ENCODE measurements at places on chromosomes 4 and X. TPM values are rescaled to one million over a fixed set of nuclear protein-coding genes. Genes with fewer than 3 reads are reported as not detected.

The GPR143 gene
- polyA plus RNA-seq = 11.2 TPM

The EDA gene
- polyA plus RNA-seq = 5.8 TPM

The UGT2B15 gene
- not detected for polyA plus RNA-seq

- DNase-seq = no peak
Measured at GRCh38 chrX:149363965-149364364, 141.1 kb downstream of the IDS start.

DNA sequence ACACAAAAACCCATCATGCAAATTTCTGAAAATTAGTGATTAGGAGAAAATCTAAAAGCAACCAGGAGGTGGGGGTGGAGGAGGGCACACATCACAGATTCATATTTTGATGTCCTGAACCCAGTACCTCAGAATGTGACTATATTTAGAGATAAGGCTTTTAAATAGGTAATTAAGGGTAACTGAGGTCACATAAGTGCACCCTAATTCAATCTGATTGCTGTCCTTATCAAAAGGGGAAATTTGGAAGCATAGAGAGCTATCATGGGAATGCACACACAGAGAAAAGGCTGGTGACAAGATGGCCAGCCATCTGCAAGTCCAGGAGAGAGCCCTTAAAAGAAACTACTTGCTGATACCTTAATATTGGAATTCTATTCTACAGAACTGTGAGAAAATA, 281.8 kb upstream of the UGT8 start:
- DNase-seq = no peak

DNA sequence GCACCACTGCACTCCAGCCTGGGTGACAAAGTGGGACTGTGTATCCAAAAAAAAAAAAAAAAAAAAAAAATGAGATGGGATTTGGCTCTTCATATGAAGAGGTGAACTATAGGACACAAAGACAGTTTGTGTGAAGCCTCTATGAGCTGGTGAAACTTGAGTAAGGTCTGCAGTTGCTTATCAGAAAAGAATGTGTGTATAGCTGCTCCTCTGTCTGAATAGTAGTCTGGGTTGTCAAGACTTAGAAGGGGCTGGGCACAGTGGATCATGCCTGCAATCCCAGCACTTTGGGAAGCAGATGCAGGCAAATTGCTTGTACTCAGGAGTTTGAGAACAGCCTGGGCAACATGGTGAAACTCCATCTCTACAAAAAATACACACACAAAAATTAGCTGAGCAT, 82.8 kb downstream of the ARSF start:
- DNase-seq = no peak

GRCh38 chrX:38664285-38664684, 102.9 kb downstream of the TSPAN7 start:
- DNase-seq = peak; percentile 37

DNA sequence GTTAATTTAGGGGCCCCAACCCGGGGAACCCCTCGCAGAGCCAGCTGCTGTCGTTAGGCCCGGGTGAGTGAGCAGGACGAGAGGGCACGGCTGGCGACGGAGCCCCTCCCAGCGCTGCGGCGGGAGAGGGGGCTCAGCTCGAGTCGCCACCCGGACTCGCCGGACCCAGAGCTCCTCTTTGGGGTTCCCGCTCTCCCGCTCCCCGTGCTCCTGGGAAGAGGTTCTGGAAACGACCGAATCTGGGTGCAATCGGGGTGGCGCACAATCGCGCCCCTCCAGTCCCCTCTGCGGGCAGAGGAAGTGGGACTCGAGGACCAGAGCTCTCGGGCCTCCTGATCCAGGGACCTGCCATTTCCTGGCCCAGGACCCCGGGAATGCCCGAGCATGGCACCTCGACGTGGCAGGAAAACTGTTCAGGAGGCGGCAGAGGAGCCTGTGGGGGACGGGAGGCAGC, 37.3 kb upstream of the ARAF start:
- DNase-seq = no peak

- no peak for DNase-seq
Measured at GRCh38 chrX:23478561-23478960, 143.9 kb downstream of the PTCHD1 start.

- no peak for DNase-seq
Measured at GRCh38 chr4:157223456-157223855, 2.9 kb downstream of the GRIA2 start.

DNA sequence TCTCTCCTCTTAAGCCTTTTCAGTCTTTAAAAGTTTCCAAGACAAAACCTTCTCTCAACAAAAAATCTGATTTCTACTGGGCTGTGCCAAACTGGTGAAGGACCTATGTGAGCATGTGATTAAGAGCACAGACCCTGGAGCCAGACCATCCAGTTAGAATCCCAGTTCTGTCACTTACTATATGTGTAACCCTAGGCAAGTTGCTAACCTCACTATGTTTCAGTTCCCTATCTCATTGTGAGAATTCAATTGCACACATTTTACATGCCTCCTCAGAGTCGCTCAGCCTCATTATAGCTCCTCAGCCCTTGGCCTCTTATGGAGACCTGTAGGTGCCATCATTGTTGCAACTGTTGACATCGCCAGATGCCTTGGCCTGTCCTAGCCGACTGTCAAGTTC, 54.1 kb upstream of the VEGFD start:
- DNase-seq = no peak

GRCh38 chrX:21939906-21940305, 603 bp upstream of the SMS start:
- no peak for DNase-seq
